CD4-positive, alpha-beta T cell (primary cell): ENCODE measurements at places on chromosomes 5 and 9. TPM values are rescaled to one million over a fixed set of nuclear protein-coding genes. Genes with fewer than 3 reads are reported as not detected.

The CBY3 gene
- total RNA-seq = 0.64 TPM

The F2RL2 gene
- not detected for total RNA-seq

DNA sequence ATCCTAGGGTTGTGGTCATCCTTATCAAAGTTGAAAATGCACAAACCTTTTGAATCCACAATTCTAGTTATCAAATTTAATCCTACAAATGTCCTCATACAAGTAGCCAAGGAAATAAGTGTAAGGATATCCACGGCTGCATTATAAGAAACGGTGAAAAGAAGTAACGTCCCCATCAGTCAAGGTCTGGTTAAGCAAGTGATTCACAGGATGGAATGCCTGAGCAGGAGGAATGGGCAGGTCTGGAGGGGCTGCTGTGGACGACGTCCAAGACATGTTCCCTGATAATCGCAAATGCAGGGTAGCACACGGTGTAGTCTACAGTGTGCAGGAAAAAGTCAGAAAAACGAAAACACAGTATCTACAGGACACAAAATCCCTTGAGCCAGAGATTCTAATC lies 118.6 kb downstream of the ADAMTS2 start:
- H3K4me1 ChIP-seq = no peaks in the 10 kb centered on the region
- no peak for DNase-seq
- no peaks in the 10 kb centered on the region for H3K27me3 ChIP-seq
- no peaks in the 10 kb centered on the region for H3K36me3 ChIP-seq

The DNAJA1 gene
- total RNA-seq = 156 TPM
